ENCODE measurements at places on chromosomes 7 and 10.

DNA sequence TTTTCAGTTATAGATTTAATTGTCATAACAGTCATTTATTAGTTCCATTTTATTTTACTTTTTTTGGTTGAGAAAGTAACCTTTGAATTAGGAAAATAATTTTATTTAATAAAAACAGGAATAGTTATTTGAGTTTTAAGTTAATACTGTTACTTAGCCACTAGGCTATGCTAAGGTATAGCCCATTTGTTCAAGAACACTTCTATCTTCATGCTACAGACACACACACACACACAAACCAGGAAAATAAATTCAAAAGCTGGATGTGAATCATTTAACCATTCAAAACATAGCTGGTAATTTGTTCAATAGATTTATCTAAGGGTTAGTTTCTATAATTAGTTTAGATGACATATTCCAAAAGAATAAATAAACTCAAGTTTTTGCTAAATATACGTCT lies 148.4 kb downstream of the RNF133 start:
- no peak for DNase-seq

DNA sequence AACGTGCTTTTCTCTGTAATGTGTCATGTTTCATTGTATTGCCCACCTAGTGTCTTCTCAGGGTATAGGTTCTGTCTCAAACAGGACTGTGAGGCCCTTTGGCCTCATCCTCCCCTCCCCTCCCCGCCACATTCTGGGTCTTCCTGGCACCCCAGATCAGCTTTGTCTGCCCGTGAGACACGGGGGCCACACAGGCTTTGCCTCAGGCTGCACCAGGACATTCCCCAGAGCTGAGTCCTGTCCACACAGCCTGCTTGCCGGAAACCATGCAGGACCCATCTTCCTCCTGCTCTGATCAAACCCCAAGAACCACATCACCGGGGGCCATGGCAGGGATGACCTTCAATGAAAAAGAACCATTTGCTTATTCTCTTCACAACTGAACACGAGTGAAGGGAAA lies 18.6 kb downstream of the MAT1A start:
- no peak for DNase-seq

- no peak for DNase-seq
These were observed 89.6 kb downstream of the EGFR start for GRCh38 chr7:55108401-55108800.

GRCh38 chr10:75553550-75553949 lies 122.1 kb downstream of the LRMDA start:
- DNase-seq: no peak

GRCh38 chr7:77269360-77270093 lies 69.9 kb upstream of the FGL2 start:
- DNase-seq: no peak

All from activated CD4-positive, CD25-positive, alpha-beta regulatory T cell treated with anti-CD3 and anti-CD28 coated beads, Interleukin-2, amount 50 U/mL, for 72 hours (primary cell).